ENCODE measurements at places on chromosomes 1 and 21.

DNA sequence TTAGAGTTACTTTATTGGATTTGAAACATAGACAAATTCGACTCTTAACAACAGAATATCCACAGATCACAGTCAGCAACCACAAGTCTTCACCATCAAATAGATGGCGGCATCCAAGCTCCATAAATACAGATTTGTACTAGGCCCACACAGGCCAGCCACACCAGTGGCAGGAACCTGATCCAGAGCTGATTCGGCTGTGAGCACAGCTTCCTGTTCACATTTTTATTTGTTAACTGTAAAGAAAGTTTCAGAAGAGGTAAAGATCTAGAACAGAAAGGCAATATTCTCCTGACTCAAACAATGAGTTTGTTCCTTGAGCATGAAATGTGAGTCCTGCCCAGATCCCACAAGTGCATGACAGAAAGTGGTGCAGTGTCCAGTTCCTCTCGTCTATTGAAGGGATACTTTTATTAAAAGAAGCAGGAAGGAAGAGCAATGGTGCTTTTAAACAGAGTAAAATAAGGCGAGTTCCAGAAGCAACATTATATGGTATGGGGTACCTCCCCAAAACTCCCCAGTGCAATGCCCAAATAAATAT lies 205.8 kb downstream of the SLC45A1 start:
- DNase-seq: no peak

- no peak for DNase-seq
Observed at GRCh38 chr1:193348091-193348768, 161.8 kb upstream of the B3GALT2 start.

GRCh38 chr1:36055706-36056105 lies 28.2 kb upstream of the TEKT2 start:
- no peak for DNase-seq

DNA sequence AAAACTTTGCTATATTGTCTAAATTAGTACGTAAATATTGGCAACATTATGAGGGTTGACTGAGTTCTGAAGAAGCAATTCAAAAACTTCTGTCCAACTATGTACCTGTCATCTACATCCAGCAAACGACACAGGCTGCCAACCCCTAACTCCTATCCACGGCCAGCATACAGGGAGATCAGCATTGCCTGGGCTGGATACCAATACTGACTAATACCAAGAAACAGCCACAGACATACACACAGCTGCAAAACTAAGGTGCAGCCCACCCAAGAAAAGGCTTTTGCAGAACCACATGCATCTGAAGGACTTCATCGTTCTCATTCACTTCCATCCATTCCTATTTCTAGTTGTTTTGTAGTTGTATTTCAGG lies 2.0 kb downstream of the KIAA0319L start:
- DNase-seq: no peak

All from urinary bladder (tissue), 4 donors.